Uterus (tissue), 4 donors: ENCODE measurements at places on chromosomes 3 and 15. TPM values are rescaled to one million over a fixed set of nuclear protein-coding genes. Genes with fewer than 3 reads are reported as not detected.

SLC6A20 gene
- not detected for total RNA-seq

PXYLP1 gene
- total RNA-seq: 24.1 TPM

CATSPER2 gene
- total RNA-seq: 0.51 TPM

SOX14 gene
- total RNA-seq: not detected

GABRB3 gene
- total RNA-seq: 1.7 TPM

NANOGP8 gene
- 2.8 TPM for total RNA-seq

EEF1AKMT4 gene
- total RNA-seq: 0.51 TPM

GRCh38 chr15:99436542-99437314 lies 129.1 kb upstream of the MEF2A start:
- H3K4me1 ChIP-seq: peaks cover 43% of the 10 kb centered on the region
- H3K36me3 ChIP-seq: no peaks in the 10 kb centered on the region
- no peak for DNase-seq
- H3K27me3 ChIP-seq: no peaks in the 10 kb centered on the region
- H3K27ac ChIP-seq: peak overlapping the region; percentile 74

- H3K27me3 ChIP-seq: no peaks in the 10 kb centered on the region
- no peak for DNase-seq
- H3K4me3 ChIP-seq: peak overlapping the region; percentile 52
- no peaks in the 10 kb centered on the region for H3K36me3 ChIP-seq
- H3K27ac ChIP-seq: peak overlapping the region; percentile 86
Measured at GRCh38 chr3:49470714-49471420, 800 bp downstream of the DAG1 start.

GRCh38 chr15:73318463-73319351 lies 50.1 kb downstream of the HCN4 start:
- DNase-seq: no peak
- H3K4me3 ChIP-seq: no peak overlapping the region
- no peak overlapping the region for H3K27ac ChIP-seq
- H3K27me3 ChIP-seq: no peaks in the 10 kb centered on the region
- no peaks in the 10 kb centered on the region for H3K4me1 ChIP-seq

GRCh38 chr3:119365418-119365817 lies 71.2 kb downstream of the ARHGAP31 start:
- no peaks in the 10 kb centered on the region for H3K36me3 ChIP-seq
- H3K27ac ChIP-seq: no peak overlapping the region
- DNase-seq: no peak
- H3K4me1 ChIP-seq: no peaks in the 10 kb centered on the region
- no peak overlapping the region for H3K4me3 ChIP-seq

- no peak overlapping the region for H3K27ac ChIP-seq
- no peak overlapping the region for H3K4me3 ChIP-seq
- no peaks in the 10 kb centered on the region for H3K4me1 ChIP-seq
- H3K27me3 ChIP-seq: no peaks in the 10 kb centered on the region
- H3K36me3 ChIP-seq: no peaks in the 10 kb centered on the region
Measured at GRCh38 chr3:128922804-128923459, 43.5 kb downstream of the ACAD9 start.

GRCh38 chr3:18669374-18669773 lies 244.2 kb upstream of the SATB1 start:
- H3K36me3 ChIP-seq: no peaks in the 10 kb centered on the region
- no peak for DNase-seq
- H3K4me1 ChIP-seq: no peaks in the 10 kb centered on the region
- no peak overlapping the region for H3K27ac ChIP-seq

GRCh38 chr3:125079675-125080045 lies 23.9 kb upstream of the HEG1 start:
- H3K27me3 ChIP-seq: no peaks in the 10 kb centered on the region
- H3K27ac ChIP-seq: no peak overlapping the region
- H3K4me3 ChIP-seq: no peak overlapping the region
- no peaks in the 10 kb centered on the region for H3K4me1 ChIP-seq
- DNase-seq: no peak
- H3K36me3 ChIP-seq: no peaks in the 10 kb centered on the region

DNA sequence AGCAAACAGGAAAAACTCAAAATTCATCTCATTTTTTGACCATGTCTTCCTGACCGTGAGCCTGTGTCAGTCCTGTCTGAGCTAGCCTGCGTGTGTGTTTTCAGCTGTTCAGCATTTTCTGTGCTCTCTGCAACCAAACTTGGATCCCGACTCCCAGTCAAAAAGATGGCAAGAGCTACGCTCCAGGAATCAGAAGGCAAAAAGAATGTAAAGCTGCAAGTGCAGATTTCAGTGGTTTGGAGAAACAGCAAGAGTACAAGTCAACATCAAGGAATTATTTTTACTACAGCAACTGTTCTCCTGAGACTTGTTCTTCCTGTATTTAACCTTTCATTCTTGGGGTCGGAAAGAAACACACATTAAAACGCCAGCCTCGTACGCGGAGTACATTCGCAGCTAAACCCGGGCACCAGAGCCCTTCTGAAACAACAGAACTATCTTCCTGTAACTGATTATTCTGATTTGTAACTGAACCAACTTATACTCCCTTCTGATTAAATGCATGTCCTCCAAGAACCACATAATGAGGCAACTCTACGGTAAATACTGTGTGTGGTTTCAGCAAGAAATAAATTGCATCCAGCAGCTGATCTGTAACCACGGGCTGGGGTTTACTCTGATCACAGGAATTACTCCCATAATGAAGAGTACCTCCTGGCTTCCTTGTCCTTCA lies 107.4 kb downstream of the LRIG1 start:
- H3K36me3 ChIP-seq: no peaks in the 10 kb centered on the region
- no peaks in the 10 kb centered on the region for H3K27me3 ChIP-seq
- peaks cover 16% of the 10 kb centered on the region for H3K4me1 ChIP-seq
- peak overlapping the region; percentile 53 for H3K27ac ChIP-seq
- DNase-seq: no peak
- no peak overlapping the region for H3K4me3 ChIP-seq

- no peaks in the 10 kb centered on the region for H3K4me1 ChIP-seq
- H3K4me3 ChIP-seq: no peak overlapping the region
- H3K27ac ChIP-seq: no peak overlapping the region
Measured at GRCh38 chr15:26873846-26874245, 7.0 kb downstream of the GABRA5 start.

- H3K27ac ChIP-seq: no peak overlapping the region
- no peak for DNase-seq
- no peaks in the 10 kb centered on the region for H3K27me3 ChIP-seq
Measured at GRCh38 chr3:175896655-175897054, 1037.5 kb downstream of the NAALADL2 start.

GRCh38 chr15:65922621-65923020 lies 53.3 kb downstream of the RAB11A start:
- H3K27me3 ChIP-seq: no peaks in the 10 kb centered on the region
- no peak for DNase-seq
- H3K4me3 ChIP-seq: no peak overlapping the region
- no peaks in the 10 kb centered on the region for H3K36me3 ChIP-seq

DNA sequence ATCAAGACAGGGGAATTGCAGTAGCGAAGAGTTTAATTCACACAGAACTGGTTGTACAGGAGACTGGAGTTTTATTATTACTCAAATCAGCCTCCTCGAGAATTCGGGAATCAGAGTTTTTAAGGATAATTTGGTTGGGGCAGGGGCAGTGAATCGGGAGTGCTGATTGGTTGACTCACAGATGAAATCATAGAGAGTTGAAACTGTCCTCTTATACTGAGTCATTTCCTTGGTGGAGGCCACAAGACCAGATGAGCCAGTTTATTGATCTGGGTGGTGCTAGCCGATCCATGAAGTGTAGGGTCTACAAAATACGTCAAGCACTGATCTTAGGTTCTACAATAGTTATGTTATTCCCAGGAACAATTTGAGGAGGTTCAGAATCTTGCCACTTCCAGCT lies 5.3 kb upstream of the ZNF770 start:
- H3K4me1 ChIP-seq: no peaks in the 10 kb centered on the region
- no peak overlapping the region for H3K27ac ChIP-seq
- H3K27me3 ChIP-seq: no peaks in the 10 kb centered on the region
- no peaks in the 10 kb centered on the region for H3K36me3 ChIP-seq

- no peaks in the 10 kb centered on the region for H3K4me1 ChIP-seq
- DNase-seq: no peak
- H3K27me3 ChIP-seq: no peaks in the 10 kb centered on the region
- no peak overlapping the region for H3K4me3 ChIP-seq
Measured at GRCh38 chr3:27127879-27128278, 241.3 kb downstream of the NEK10 start.

DNA sequence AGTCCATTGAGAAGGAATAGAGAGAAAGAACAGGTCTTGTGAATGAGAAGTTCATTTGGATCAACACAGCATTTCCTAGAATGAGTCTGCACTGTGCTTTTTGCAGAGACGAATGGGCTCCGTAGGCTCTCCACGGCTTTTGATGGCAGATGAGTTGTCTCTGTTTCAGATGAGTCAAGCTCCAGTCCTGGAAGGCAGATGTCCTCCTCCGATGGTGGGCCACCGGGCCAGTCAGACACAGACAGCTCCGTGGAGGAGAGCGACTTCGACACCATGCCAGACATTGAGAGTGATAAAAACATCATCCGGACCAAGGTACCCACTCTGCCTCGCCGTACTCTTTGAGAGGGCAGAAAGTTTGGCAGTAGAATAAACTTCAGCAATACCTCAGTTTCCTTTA lies 70.5 kb downstream of the SIDT1 start:
- no peak for DNase-seq
- no peak overlapping the region for H3K27ac ChIP-seq
- H3K4me3 ChIP-seq: no peak overlapping the region
- no peaks in the 10 kb centered on the region for H3K36me3 ChIP-seq
- H3K4me1 ChIP-seq: no peaks in the 10 kb centered on the region

DNA sequence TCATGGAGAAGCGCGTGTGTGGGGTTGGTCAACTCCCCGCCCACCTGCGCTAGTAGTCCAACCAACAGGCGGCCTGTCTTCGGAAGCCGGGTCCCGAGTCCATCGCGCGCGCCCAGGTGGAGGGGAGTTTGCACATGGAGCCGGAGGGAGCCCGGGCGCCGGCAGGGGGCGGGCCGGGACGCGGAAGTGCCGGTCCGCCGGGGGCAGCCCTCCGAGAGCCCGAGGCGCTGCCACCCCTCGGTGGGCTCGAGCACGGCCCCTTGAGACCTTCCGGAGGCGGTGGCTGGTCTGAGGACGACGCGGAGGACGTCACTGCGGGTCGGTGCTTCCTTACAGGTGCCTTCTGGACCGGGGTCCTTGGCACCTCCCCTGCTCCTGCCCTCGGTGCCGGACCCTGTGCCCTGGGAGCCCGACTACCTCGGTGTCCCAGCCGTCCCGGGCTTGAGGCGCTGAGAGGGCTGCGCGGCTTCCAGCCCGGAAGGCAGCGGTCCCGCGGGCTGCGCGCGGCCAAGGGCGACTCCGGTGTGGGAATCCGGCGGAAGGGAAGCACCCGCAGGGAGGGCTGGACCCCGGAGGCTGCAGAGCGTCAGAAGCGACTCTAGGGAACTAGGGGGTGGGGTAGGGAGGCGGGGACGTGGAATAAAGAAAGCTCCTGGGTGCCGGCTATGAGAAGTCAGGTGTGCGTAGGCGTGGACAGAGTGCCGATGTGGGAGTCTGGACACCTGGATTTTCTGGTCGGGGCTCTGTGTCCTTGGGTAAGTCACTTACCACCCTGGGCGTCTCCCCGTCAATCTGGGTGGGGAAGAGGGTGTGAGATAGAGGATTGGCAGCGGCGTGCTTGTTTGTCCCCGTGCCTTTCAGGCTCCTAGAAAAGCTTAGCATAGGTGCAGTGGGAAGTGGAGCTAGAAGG lies 212.3 kb downstream of the FGF12 start:
- H3K27ac ChIP-seq: no peak overlapping the region
- H3K4me3 ChIP-seq: peak overlapping the region; percentile 26
- H3K4me1 ChIP-seq: no peaks in the 10 kb centered on the region
- no peaks in the 10 kb centered on the region for H3K27me3 ChIP-seq
- no peak for DNase-seq

- no peak overlapping the region for H3K27ac ChIP-seq
- H3K4me1 ChIP-seq: no peaks in the 10 kb centered on the region
- no peaks in the 10 kb centered on the region for H3K36me3 ChIP-seq
- DNase-seq: no peak
- H3K27me3 ChIP-seq: no peaks in the 10 kb centered on the region
- no peak overlapping the region for H3K4me3 ChIP-seq
Measured at GRCh38 chr3:43926055-43926454, 235.3 kb downstream of the ABHD5 start.

DNA sequence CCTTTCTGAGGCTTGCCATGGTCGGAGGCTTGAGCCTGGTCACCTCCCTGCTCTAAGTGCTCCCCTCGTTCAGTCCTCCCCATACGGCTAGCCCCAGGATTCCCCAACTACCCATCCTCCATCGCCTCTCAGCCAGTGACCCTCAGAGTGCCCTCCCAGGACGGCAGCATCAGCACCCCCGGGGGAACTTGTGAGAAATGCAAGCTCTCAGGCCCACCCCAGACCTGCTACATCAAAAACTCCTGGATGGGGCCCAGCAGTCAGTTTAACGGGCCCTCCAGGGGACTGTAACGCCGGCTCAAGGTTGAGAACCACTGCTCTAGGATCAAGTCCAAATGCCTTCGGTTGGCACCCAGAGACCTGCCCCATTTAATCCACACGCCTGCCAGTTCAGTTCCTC lies 6.9 kb downstream of the ADAMTS17 start:
- no peak for DNase-seq
- H3K4me3 ChIP-seq: no peak overlapping the region
- H3K27me3 ChIP-seq: no peaks in the 10 kb centered on the region

DNA sequence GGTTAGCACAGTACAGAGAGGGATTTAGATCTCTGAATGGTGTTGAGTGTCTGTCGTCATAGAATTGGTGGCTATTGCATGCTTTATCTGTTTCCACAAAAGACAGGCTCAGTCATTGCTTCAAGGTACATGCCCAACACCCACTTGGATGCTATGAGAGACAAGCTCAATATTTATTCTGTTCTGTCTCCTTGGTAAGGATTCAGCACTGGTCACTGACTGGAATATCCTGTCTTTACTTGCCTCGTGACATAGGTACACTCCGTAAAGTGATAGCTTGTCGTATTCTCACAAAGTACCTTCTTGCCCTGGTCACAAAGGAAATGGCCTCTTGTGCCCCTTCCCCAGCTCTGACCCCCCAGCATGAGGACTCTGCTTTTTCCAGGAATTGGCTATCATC lies 72.8 kb upstream of the CTNNB1 start:
- no peaks in the 10 kb centered on the region for H3K36me3 ChIP-seq
- DNase-seq: no peak
- H3K4me1 ChIP-seq: no peaks in the 10 kb centered on the region
- H3K4me3 ChIP-seq: no peak overlapping the region
- no peak overlapping the region for H3K27ac ChIP-seq
- no peaks in the 10 kb centered on the region for H3K27me3 ChIP-seq

GRCh38 chr15:96978937-96979473 lies 648.5 kb downstream of the NR2F2 start:
- no peaks in the 10 kb centered on the region for H3K4me1 ChIP-seq
- H3K27me3 ChIP-seq: no peaks in the 10 kb centered on the region
- H3K36me3 ChIP-seq: no peaks in the 10 kb centered on the region
- H3K4me3 ChIP-seq: no peak overlapping the region
- no peak overlapping the region for H3K27ac ChIP-seq
- no peak for DNase-seq
